ENCODE measurements at places on chromosomes 6 and 20.

DNA sequence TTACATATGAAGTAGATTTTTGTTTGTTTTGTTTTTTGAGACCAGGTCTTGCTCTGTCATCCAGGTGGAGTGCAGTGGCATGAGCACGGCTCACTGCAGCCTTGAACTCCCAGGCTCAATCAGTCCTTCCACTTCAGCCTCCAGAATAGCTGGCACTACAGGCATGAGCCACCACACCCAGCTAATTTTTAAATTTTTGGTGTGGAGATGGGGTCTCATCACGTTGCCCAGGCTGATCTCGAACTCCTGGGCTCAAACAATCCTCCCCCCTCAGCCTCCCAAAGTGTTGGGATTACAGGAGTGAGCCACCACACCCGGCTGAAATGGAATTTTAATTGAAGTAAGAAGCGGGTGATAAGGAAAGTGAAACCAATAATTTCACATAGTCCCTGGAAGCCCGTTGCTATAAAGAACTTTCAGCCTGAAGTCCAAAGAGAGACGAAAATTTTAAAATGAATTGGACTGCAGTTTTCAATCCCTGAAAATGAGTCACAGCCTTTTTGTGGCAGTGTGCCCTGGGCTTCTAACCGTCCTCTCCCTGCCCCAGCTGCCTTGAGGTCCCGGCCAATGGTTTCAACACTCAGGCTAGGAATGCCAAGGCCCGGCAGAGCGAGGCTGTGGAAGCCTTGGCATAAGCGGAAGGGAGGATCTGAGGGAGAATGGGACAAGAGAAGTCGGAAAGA, 757 bp downstream of the RAET1E start:
- no peak for DNase-seq

DNA sequence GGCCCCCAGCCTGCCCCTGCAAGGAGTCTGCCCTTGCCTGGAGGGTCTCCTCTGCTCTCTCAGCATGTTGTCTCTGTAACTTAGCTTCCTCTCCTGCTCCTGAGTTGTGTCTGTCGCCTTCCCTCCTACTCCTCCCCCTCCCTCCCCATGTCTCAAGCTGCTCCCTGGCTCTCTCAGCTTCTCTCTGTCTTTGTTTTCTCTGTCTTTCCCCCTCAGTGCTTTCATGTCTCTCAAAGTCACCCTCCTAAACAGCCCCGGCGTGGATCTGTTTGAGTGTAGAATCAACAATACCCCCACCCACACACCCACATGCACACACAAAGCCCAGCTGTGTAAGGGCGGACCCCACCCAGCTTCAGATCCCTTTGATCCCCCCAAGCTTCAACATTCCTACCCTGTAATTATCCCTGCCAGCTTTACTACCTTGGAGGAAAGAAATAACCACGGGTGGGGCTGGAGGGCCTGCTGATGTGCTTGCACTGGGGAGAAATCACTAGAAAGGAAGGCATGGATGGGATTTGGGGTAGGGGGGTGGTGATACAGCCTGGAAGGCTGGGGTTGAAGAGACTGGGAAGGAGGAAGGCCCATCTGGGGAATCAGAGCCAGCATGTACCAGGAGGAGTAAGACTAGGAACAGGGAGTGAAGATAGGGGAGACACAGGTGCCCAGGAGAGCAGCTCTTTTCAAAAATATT, 1.0 kb upstream of the LY6G6D start:
- DNase-seq: no peak

- no peak for DNase-seq
Observed at GRCh38 chr6:86087954-86088353, 445.3 kb upstream of the SYNCRIP start.

DNA sequence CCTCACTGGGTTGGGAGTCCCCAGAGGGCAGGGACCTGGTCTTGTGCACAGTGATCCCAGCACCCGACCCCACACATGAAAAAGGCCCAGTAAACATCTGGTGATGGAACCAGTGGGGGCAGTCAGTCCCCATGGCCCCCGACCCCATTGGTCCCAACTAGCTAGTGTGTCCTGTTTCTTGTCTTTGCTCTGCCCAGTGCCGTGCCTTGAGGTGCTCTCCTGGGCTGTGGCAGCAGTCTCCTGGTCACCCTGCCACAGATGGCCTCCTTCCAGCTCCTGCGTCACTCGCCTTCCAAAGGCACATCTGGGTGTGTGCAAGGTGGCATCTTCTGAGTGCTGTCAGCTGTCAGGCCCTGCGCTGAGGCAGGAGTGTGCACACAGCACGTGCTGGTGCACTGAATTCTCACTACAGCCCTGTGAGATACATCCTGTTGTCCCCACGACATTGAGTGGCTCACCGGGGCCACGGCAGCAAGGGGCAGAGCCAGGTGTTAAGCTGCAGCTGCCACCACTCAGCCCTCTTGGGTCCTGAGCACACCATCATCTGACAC, 3.9 kb downstream of the NPEPL1 start:
- DNase-seq: no peak

DNA sequence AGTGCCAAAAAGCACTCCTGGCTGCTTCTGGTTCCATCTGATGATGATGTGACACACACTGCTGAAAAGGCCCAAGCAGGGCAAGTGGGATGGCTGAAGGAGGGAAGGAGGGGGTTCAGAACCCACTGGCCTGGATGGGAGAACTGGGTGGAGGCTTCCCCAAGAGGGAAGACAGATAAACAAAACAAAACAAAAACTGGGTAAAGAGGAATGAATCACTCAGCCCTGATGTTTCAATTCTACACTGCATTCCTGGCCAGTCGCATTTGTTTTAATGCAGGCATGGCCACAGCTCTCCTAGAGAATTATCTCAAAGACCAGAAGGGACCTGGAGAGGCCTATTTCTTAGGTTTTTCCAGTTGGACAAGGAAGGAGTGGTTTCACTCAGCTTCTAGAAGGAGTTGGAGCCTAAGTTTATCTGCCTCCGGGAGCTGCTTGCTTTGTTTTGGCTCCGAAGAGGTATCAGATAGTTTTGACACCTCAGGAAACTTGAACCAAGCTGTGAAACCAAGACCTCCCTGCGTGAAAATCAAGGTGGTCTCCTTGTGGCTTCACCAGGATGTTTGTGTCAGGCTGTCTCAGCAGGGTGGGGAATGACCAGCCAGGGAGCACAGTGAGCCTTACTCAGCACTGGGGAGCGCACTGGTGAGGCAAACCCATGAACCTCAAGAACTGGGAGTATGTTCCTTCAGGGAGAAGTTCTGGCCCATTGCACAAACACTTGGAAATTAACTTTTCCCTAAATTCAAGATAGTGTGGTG, 16.1 kb downstream of the TTPAL start:
- DNase-seq: no peak

GRCh38 chr6:52333840-52334200, 28.1 kb upstream of the PAQR8 start:
- no peak for DNase-seq

DNA sequence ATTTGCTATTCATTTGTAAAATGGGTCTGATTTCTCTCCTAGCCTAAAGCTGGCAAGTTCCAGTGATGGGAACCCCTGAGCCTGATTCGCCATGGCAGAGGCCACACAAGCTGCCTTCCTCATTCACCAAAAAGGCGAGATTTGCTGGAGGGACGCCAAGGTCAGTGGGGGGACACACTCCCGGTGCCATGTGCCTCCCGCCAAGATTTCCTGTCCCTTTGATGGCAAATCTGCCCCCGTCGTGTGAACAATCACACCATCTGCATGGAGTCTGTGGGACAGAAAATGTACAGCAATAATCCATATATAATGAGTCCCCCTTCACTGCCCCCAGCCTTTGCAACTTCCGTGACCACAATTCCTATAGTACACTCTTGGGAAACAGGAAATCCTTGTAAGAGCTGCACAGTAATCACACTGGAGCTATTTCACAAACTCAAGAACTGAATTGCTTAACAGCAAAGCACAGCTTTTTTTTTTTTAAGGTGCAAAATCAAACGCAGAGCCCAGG, 15.7 kb upstream of the IGF2R start:
- no peak for DNase-seq

DNA sequence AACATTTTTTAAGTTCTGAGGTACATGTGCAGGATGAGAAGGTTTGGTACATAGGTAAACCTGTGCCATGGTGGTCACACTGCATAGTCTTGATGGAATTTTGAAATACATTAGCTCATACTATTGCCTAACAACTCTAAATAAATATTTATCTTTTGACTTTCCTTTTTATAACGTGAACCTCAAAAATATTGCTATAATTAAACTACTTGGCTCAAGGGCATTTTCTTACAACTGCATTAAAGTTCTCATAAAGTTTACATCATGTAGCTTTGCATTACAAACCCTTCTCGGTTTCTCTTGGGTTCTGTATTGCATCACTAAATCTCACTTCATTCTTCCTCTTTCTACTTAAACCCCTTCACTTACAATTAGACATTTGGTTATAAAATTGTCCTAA, 636.0 kb upstream of the PTCHD4 start:
- no peak for DNase-seq

DNA sequence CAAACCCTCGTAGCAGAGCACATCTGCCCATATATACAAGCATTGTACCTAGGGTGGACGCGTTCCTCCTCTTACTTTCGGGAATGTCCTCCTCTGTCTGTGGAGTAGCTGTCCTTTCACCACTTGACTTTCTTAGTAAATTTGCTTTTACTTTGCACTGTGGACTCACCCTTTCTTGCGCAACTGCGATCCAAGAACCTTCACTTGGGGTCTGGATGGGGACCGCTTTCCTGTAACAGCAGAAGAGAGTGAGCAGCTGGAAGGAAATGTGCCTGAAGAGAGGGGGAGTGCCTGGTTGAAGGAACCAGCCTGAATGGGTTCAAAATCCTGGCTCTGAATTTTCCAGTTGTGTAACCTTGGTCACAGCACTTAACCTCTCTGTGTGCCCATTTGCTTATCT, 40.1 kb upstream of the PMEPA1 start:
- DNase-seq: no peak

DNA sequence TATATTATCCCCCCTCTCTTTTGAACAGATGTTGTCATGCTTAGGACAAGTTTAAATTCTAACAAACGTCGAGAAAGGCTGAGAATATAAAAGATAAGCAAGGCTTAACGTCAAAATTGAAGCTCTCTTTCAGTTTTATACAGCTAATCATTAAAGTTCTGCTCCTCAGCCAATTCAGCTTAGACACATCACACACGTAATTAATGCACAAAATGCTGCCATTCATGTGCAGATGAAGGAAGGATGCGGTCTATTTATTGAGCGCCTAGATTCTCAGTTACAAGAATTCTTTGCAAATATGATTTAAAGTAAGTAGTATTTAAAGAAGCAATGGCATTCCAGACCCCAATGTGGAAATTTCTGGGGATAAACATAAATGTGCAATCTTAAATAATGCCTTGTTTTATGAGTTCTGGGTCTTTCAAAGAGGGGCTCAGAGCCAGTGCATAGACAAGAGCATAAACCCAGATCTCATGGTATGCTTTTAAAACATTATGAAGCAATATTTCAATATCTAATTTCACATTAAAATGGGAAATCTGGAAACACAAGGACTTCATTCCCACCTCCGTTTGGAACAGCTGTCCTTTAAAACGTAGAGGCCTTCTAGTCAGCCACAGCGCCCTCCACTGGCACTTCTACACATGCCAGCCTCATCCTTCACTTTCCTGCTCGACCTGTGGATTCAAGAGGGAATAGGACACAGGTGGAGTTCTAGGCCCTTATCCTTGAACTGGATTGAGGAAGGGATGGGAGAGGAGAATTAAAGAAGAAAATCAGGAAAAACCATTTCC, 85.8 kb downstream of the LYRM4 start:
- peak; percentile 41 for DNase-seq

DNA sequence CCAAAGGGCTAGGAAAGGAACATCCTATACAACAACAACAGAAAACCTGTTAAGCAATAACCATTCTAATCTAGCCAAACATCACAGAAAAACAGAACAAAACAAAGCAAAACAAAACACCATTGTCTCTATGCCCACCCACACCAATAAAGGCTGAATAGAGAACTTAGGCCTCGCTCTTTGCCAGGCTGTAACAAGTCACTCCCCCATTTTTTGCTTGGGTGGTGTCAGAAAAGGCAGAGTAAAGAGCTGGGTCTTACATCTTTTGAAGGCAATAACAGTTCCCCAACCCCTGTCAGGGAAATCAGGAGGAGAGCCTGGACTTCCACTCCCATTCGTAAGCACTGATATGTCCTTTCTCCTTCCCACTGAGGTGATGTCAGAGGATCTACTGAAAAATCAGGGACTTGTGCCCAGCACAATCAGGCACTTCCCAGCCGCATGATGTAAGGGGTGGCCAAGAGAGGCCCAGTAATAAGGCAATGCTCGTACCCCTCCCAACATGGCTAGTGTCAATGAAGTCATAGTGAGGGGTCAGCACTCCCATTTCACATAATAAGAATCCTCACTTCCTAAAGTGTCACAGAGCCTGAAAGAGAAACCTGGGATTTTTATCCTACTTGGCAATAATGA, 31.0 kb downstream of the THEMIS start:
- no peak for DNase-seq

GRCh38 chr6:27295301-27296079, 16.6 kb downstream of the POM121L2 start:
- no peak for DNase-seq

GRCh38 chr6:125507987-125508655, 206.4 kb upstream of the HDDC2 start:
- DNase-seq: no peak

DNA sequence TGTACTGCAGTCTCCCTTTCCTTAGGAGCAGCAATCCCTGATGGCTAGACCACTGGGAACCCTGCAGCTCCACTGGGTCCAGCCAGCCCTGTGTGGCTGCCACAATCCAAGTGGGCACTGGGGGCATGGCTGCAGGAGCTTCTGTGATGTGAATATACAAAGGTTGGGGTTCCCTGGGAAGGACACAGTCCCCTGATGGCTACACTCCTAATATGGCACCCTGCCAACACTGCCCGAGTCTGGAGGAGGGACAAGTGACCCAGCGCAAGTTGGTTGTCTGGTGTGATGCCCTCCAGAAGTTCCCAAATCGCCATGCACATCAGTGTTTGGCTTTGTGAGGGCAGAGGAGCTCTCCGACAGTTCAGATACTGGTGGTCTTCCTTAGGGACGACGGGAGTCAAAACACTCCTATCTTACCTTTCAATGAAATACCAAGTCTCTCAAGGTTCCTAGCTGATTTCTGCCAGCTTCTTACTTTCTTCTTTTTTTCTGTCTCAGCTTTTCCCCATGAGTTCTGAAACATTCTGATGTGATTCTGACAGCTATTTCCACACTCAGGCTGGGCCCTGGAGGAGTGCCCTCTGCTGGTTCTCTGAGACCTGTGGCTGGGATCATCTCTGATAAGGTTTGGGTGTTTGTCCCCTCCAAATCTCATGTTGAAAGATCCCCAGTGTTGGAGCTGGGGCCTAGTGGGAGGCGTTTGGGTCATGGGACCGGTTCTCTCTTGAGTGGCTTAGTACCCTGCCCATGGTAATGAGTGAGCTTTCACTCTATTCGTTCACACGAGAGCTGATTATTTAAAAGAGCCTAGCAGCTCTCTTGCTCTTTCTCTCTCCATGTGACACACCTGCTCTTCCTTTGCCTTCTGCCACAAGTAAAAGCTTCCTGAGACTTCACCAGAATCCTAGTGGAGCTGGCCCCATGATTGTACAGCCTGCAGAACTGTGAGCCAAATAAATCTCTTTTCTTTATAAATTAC, 15.5 kb upstream of the ZFP57 start:
- DNase-seq: no peak

GRCh38 chr6:118652051-118652615, 742 bp upstream of the CEP85L start:
- no peak for DNase-seq

- DNase-seq: no peak
Observed at GRCh38 chr20:30412972-30413371, 844.5 kb upstream of the DEFB115 start.

GRCh38 chr6:169566319-169566718, 135.5 kb downstream of the WDR27 start:
- DNase-seq: no peak

GRCh38 chr6:11076540-11076939, 17.1 kb upstream of the SMIM13 start:
- no peak for DNase-seq
